ENCODE measurements at places on chromosomes 11 and 22.

- DNase-seq, result no peak
These were observed 12.0 kb downstream of the BRSK2 start for GRCh38 chr11:1401656-1402221.

- DNase-seq, result no peak
These were observed 256.9 kb upstream of the PITPNB start for GRCh38 chr22:28175730-28176492.

DNA sequence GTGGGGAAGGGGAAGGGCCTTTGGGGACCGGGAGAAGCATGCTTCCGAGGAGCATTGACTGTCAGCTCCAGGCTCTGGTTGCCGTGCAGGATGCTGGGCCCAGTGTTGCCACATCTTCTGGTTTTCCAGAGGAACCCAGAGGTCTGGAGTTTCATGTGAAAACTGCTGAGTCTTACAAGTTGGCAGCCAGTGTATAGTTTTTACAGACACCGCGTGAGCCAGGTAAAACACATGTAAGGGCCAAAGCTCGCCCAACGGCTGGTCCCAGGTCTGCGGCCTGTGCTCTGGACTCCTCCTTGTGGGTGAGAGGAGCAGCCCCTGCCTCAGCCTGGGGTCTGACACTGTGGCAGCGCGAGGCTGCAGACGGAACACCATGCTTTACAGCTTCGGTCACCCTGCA is 18.4 kb upstream of the SORL1-AS1 start:
- no peak for DNase-seq

GRCh38 chr11:91664521-91664920 is 560.1 kb upstream of the FAT3 start:
- DNase-seq, result no peak

GRCh38 chr11:10539339-10539738 is 1.6 kb downstream of the RNF141 start:
- no peak for DNase-seq

- no peak for DNase-seq
These were observed 838 bp downstream of the WNT11 start for GRCh38 chr11:76205252-76206076.

DNA sequence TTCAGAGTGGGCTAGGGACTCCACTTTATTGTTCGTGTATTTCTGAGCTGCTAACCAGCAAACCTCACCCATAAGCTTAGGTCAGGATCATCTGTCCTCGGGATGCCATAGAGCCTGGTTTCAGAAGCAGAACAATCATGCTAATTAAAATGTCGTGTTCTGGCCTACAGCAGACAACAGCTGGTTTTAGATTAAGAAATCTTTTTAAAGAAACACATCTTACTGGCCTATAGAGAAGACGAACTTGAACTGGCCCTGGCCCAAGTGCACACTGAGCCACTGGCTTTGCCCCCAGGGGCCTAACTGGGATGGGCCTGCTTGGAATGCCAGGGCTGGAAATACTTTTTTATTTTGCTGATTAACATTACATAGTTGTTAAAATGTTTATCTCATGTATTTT is 63.2 kb downstream of the ALX4 start:
- no peak for DNase-seq

DNA sequence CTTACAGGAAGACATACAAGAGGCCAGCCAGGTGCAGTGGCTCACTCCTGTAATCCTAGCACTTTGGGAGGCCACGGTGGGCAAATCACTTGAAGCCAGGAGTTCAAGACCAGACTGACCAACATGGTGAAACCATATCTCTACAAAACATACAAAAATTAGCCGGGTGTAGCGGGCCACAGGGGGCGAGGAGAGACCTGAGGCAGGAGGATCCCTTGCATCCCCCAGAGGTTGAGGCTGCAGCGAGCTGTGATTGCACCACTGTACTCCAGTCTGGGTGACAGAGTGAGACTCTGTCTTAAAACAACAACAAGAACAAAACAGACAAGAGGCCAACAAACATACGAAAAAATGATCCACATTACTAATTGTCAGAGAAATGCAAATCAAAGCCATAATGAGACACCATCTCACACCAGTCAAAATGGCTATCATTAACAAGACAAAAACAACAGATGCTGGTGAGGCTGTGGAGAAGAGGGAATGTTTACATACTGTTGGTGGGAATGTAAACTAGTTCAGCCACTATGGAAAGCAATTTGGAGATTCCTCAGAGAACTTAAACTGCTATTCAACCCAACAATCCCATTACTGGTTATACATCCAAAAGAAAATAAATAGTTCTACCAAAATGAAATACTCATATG is 498.8 kb upstream of the ARHGAP42 start:
- no peak for DNase-seq

DNA sequence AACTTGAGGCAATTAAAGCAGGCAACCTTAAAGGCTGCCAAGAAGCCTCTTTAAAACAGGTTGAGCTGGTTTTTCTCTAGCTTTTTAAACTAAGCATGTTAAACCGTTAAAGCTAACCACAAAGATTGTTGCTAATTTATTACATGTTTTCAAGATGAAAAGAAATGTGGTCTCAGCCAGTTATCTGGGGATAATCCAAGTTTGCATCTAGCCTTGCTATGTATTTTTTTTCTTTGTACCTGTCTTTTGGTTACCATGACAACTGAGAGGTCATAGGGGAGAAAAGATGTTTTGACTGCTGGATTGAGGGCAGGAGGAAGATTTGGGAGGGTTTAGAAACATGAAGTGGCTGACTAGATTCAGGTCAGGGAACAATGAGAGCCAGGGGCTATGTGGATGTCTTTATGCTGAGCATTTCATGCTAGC is 19.2 kb upstream of the PGM2L1 start:
- no peak for DNase-seq

- no peak for DNase-seq
These were observed 27.2 kb upstream of the TMEM123 start for GRCh38 chr11:102479733-102480132.

DNA sequence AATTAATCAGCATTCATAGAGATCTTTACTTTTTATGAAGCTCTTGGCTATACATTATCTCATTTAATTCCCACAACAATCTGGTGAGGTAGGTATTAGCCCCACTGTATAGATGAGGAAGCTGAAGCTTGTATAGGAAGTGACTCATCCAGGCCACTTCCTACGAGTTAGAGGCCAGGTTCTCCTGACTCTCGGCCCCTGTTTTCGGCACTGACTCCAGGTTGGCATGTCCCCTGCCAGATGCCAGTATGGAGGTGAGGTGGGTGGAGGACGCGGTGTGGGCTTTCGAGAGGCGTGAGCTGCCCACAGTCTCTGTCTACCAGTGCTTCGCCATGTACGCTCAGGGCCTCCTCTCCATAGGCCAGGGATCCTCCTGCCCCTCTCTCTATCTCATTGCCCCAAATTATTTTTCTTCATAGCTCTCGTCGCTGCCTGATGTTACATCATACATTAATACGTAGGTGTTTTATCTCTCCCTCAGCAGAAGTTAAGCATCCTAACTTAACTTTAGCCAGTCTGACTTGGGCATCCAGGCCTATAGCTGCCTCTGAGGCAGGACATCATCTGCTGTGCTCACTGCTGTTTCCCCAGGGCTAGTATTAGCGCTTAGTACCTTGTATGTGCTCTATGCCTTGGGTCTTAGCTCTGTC is 9.0 kb downstream of the DGAT2 start:
- no peak for DNase-seq

DNA sequence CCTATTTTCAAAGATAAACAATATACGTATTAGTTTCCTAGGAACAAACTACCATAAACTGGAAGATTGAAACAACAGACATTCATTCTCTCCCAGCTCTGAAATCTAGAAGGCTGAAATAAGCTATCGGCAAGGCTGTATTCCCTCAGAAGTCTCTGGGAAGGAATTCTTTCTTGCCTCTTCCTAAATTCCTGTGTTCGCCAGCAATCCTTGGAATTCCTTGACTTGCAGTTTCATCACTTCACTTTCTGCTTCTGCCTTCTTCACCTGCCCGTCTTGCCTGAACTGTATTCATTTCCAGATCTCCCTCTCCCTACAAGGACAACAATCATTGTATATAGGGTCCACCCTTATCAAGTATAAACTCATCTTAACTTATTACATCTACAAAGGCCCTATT is 17.7 kb upstream of the PRDM10 start:
- no peak for DNase-seq

GRCh38 chr11:126999366-126999765 is 1.2 kb downstream of the KIRREL3 start:
- no peak for DNase-seq

GRCh38 chr22:42461511-42461910 is 29.3 kb upstream of the NFAM1 start:
- DNase-seq, result no peak

DNA sequence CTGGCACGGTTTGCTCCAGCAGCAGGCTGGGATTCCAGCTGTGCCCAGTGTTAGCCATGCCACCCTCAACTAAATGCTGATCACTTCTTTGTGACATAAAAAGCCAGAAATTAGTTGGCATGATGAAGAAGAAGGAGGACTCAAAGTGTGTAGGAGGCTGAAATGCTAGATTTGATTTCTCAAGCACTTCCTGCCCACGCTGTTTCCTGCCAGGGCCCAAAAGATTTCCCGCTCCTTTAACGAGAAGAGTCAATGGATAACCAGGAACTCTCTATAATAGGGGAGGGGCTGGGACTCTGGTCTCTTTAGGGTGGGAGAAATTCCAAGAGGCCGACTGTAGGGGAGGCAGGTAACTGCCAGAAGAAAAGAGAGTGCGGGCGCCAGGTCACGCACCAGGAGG is 26.4 kb downstream of the APOL3 start:
- no peak for DNase-seq

- DNase-seq, result no peak
These were observed 96.6 kb downstream of the FDX1 start for GRCh38 chr11:110526323-110526722.

GRCh38 chr11:97890466-97890865 is 1130.3 kb upstream of the CNTN5 start:
- no peak for DNase-seq

DNA sequence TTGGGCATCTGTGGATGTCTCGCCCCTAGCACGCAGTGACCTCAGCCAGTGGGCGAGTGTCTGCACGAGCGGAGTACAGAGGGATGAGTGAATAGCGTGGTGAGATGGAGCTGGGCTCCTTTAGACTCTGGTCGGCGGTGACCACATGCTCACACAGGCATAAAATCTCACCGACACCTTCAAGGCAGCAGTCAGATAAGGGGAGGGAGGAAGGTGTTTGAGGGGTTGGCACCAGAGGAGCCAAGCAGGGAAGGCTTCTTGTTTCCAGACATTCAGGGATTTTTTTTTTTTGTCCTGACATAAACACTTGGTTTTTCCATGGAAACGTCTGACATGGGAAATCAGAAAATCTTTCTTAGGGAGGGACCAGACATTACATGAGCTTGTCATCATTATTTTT is 35.8 kb downstream of the GRIK4 start:
- no peak for DNase-seq

DNA sequence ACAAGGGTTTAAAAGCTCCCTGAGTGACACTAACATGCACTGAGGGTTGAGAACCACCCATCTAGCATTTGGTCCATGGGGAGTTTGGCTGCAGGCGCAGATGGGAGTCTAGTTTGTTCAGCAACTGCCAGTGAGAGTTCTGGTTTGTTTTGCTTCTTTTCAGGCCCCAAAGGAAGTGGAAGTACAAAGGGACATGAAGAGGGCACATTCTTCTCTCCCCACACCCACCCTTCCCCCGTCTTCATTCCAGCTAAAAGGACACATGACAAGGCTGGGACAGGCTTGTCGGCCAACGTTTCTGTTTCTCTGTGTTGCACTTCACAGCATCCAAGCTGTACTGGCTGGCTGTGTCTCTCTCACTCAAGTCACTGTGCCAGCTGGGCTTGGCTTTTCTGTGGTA is 8.2 kb upstream of the ENDOD1 start:
- no peak for DNase-seq

- no peak for DNase-seq
These were observed 16.0 kb upstream of the KCNQ1OT1 start for GRCh38 chr11:2715716-2716350.

DNA sequence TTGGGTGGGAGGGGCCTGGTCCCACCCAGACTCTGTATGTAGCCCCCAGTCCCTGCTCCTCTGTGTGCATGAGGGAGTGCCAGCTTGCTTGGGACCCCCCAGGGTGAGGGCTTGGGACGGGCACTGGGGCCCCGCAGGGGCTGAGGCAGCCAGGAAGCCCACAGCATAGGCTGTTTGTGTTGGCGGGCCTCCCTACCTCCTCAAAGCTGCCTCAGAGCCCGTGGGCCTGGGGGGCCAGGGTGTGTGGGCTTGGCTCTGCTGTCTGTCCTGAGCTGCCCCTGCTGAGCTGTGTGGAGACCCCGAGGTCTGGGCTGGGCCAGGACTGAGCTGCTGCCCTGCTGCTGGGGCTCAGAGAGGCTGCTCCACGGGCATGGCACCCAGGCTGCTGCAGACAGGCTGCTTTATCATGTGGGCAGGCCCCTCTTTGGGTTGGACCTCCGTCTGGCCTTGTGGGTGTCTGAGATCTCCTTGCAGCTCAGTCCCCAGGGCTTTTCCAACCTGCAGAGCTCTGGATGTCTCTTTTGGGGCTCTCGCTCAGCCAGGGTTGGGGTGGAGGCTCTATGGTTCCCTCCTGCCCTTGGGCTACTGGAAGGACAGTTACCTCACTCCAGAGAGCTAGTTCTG is 3.3 kb downstream of the TSPAN4 start:
- DNase-seq, result no peak

GRCh38 chr11:95904009-95904650 is 19.8 kb downstream of the MTMR2 start:
- DNase-seq, result no peak

DNA sequence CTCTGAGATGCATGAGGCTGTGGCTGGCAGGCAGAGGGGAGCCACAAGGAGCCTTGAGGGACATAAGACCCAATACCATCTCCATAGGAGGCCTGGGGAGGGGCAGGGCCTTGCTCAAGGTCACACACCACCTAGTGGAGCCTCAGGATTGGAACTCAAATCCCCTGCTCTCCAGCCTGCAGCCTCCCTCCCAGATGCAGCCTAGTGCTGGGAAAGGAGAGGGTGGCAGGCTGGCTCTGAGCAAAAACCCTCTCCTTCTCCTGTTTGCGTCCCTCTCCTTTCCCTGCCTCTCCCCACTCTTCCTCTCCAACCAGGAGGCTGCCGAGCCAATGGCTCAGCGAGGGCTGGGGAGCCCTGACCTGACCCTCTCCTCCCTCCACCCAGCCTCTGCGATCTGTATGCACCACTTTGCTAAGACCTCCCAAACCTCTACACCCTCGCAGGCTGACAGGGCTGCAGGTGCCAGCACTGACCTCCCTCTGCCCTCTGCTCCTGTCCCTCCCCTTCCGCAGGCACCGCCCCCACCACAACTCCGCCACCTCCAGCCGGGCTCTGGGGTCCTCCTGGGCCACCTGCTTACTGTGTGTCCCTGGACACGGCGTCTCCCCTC is 14.7 kb downstream of the IGLL1 start:
- DNase-seq, result no peak

- DNase-seq, result no peak
These were observed 66.9 kb upstream of the SESN3 start for GRCh38 chr11:95297680-95298452.
